ENCODE measurements at places on chromosomes 2 and 18.

DNA sequence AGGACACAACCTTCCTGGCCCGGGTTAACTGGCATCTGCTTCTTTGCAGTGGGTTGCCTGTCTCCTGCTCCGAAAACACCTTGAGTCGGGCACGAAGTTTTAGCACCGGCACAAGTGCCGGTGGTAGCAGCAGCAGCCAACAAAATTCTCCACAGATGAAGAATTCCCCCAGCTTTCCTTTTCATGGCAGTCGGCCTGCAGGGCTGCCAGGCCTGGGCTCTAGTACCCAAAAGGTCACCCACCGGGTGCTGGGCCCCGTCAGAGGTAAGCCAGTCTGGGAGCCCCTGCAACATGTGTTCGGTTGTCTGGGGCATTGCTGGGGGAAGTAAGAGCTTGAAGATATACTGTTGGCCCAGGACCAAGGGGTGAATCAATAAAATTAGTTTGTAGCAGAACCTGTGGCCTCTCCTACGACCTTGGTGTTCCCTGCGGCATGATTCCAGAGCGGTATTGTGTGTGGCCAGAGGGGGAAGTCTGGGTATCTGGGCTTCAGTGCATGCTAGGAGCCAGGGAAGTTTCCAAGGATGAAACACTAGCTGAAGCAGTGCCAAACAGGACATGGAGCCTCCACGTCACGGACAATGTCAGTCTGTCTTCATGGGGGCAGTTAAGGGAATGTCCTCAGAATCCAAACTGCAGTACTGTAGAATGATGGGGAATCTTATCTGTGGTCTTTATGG, 7.8 kb downstream of the AGBL5 start:
- no peak for DNase-seq

- no peak for DNase-seq
These were observed 156.1 kb upstream of the ID2 start for GRCh38 chr2:8525582-8526402.

DNA sequence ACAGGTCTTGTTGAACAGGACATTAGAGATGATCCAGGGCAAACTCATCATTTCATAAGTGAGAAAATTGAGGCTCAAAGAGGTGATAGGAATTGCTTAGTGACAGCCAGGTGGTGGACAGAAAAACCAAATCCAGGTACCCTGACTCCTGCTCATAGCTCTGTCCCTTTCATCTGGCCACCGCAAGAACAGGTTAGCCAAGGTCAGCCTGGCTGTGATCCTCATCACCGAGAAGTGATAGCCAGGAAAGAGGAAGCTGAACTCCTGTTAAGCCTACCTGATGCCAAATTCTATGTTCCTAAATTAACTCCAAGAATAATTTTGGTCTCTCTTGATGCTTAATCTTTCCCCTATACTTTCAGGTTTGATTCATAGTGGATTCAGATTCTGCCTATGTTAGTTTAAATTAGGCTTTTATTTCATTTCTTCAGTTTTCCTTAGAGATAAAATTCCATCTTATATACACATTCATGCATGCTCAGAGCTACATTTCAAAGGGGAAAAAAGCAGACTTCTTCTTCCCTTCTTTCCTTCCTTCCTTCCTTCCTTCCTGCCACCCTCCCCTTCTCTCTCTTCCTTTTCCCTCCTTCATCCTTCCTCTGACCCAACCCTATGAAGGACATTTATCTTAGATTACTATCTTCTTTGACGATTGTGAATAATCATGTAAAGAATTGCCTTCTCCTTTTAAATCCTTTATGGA, 17.3 kb upstream of the CRIM1 start:
- DNase-seq, result no peak

DNA sequence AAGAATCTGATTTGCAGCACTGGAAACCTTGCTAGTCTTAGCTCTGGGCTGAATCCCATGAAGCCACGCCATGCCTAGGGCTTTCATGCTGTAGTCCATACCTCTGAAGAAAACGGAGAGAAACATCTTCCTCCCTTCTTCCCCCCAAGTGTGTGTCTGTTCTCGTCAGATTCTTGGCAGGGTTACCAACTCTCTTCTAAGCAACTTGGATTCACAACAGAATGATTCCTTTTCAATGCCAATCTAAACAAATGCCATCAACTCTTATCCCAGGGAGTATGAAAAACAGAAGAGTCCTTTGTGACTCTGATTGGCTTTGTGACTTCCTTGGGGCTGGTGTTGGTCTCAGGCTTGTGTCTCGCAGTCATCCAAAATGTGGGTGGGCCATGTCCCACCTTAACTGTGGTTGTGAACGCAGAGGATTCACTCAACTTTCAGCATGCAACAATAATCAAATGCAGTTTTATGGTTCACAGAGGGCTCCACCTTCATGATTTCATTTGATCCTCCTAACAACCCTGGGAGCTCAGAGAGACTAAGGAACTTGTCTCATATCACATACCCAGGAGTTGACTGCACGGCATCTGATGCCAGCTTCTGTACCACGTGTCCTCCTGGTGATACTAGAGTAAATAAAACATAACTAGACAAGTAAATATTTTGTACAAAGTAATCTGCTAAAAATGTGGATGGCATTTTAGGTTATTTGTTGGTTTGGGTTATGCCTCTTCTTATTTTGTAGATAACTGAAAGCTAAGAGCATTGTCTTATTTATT, 186.0 kb upstream of the TNP1 start:
- DNase-seq, result no peak

DNA sequence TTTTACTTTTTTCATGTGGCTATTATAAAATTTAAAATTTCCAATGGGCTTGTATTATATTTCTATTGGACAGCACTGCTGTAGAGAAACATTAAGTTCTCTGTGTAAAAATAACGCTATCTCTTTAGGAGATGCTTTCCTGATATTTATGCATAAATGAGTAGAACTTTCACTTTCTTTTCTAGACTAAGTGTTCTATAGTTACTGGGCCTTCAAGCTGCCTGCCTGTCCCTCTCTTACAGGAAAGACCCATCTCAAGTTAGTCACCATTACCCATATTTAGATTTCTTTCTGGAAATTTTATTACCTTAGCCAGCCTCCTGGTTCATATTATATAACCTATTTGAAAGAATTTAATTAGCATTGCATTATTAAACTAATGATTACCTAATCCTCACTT, 4.8 kb downstream of the ITGA4 start:
- DNase-seq, result no peak

GRCh38 chr2:1277634-1278033, 135.6 kb upstream of the TPO start:
- DNase-seq, result no peak

- no peak for DNase-seq
These were observed 55.5 kb upstream of the ANKRD62 start for GRCh38 chr18:12038082-12038638.

DNA sequence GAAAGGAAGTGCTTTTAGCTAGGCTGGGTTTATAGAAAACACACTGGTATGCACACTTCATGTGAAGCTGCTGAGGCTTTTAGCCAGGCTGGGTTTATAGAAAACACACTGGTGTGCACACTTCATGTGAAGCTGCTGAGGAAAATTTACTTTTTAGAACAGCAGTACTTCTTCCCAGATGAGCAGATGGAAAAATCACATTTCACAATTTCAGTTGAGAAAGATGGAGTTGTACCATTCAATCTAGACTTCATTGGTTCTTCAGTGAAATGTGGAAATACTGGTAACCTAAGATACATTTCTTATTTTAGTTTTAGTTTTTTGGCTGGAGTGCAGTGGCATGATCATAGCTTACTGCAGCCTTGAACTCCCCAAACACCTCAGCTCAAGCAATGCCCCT, 11.1 kb downstream of the SNTG2 start:
- DNase-seq, result no peak

DNA sequence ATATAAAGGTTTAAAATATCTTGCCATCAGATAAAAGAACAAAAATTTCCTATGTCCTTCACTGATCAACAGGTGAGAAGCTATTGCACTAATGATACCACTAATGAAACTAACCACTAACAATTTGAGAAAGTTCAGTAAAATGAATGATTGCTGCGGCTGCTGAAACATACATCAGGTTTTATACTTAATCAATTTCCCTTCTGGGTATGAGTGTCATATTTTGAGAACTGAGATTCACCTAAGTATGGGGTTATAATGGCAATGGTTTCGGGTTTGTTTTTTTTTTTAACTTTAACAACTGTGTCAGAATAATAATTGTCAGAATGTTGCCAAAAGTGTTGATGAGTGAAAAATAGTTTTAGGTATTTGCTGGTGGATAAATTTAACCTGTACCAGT, 151.3 kb upstream of the SLC39A10 start:
- no peak for DNase-seq

- DNase-seq, result no peak
These were observed 54.9 kb upstream of the PXDN start for GRCh38 chr2:1799174-1799573.

DNA sequence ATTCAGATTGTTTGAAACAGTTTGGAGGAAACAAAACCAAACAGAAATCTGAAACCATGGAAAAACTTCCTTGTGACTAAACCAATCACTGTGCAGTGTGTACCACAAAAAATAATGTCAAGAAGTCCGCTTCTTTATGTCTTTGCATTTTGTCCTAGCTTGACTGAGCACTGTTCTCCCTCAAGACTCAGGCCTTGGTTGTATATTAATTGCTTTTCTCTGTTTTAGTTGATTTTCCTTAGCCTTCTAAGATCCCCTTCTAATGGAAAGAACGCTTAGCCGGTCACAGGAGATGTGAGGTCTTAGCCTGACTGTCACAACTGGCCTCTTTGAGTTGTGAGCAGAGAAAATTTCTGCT, 56.6 kb downstream of the LCLAT1 start:
- DNase-seq, result no peak

DNA sequence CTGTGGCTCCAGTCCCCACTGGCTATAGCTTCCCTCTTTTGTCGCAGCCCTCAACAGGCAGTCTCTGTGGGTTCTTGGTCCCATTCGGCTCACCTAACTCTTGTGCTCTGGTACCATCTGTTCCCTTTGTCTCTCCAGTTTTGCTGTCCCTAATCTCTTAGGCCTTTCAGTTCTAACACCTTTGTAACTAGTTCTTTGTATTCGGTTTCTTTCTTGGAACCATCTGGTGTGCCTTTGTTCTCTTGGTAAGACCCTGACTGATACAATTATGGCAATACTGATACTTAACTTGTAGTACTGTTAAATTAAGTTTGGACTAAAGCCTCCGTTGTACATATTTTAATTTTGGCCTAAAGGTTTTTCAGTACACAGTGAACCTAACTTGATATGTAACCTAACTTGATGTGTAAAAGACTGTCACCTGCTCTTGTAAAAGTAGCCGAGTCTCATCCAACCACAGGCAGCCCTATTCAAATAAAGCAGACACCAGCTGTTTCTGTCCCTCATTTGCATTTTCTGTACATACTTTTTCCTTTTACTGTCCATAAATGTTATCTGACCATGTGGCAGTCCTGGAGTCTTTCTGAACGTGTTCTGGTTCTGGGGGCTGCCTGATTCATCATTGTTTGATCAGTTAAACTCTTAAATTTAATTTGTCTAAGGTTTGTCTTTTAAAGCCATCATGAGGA, 4.8 kb upstream of the MRPL44 start:
- DNase-seq, result no peak

DNA sequence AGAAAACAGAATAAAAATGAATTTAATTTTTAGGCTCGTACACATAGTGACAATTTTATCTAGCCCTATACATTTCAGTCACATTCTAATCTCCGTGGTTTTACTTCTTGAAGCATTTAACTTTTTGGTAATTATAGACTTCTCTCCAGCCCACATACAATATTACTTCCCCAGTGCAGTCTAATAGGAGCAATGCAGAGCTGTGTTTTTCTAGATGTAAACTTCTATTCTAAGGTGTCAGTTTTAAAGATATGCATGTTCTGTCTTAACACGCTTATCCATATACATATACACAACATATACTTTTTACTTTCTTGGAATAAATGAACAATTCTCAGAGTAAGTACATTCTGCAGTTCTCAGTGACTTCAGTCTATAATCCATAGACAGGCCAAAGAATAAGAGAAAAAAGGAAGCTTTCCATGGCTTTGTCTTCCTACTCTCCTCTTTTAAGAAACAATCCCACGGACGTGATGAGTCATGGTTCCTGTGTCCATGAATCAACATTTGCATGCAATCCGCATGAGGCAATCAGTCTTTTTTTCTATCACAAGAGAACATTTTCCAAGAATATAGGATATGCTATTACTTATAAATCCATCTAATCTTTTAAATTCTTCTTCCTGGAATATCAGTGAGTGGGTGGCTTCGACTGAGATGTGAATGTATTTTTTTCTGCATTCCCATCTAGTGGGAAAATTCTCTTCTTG, 42.8 kb downstream of the CCDC102B start:
- peak; percentile 76 for DNase-seq

- DNase-seq, result no peak
These were observed 84.8 kb upstream of the GATA6 start for GRCh38 chr18:22084547-22084946.

DNA sequence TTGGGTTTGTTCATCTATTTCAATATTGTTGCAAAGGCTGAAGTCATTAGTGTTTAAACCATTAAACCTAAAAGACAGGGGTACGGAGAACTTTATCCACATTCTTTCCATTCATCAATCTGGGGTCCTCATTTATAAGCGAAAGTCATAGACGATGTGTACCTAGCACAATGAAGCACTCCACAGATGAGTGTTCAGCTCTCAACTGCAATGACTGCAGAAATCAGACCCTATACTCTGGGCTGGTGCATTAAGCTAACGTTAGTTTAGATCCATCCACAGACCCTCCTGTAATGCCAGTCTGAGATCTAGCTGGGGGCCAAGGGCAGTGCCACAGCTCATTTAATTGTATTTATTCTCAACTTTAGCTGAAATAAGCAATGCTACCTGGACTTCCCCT, 155.2 kb downstream of the AFF3 start:
- DNase-seq, result no peak

DNA sequence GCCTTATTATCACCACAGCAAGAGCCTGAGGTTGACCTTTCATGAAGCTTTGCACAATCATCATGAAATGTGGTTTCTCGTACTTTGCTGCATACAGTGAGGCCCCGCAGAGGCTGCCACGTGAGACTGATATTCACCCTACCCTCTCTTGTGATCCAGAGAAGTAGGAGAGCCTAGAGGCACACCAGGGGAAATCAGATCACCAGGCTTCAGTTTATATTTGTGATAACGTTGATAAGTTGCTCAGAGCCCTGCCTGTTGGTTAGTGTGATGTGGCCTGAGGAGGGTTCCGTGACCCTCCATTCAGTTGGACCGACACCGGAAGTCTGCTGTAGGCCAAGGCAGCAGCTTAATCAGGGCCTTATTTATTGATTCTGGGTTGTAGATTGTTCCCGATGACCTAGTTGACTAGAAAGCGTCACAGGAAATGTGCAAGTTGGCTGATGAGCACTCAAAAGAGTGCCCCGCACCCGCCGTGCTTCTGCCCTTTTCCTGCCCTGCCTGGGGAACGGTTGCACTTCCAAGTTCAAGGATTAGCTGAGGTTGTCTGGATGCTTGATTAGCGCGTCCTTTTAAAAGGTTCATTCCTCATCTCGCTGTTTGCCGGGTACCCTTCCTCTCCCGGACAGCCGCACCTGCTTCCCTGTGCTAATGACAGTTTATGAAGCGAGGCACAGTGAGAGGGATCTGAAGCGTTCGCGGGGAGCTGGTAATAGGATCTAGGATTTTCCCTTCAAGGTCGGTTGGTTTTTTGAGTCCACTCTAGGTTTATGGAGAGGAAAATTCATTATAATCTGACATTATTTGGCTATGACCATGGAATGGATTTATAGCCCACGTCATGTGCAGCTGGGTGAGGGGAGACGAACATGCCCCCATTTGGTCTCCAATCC, 146.4 kb downstream of the SH3RF3 start:
- no peak for DNase-seq
